H9 (cell line): ENCODE measurements at places on chromosomes 1 and 21. TPM values are rescaled to one million over a fixed set of nuclear protein-coding genes. Genes with fewer than 3 reads are reported as not detected.

Gene IL19
- not detected in 2 replicates for total RNA-seq

Gene TRIM45
- 10.3 and 11.7 TPM in 2 replicates for total RNA-seq

Gene SYT6
- total RNA-seq, result 71.2 and 77.2 TPM in 2 replicates

Gene SPRR2A
- not detected in 2 replicates for total RNA-seq

Gene SLC45A3
- total RNA-seq, result 16.7 TPM in 2 replicates

Gene CLCA4
- not detected in 2 replicates for total RNA-seq

Gene RGS7
- 1.5 and 2.0 TPM in 2 replicates for total RNA-seq

Gene KRTAP10-7
- total RNA-seq, result not detected in 2 replicates

Gene ZNF281
- total RNA-seq, result 71.9 and 75.2 TPM in 2 replicates

Gene SLAMF9
- not detected in 2 replicates for total RNA-seq

Gene CORT
- 0.33 TPM in 1 of 2 replicates, not detected in the other for total RNA-seq

Gene VHLL
- total RNA-seq, result not detected in 2 replicates

Gene GNAT2
- total RNA-seq, result 0.20 TPM in 1 of 2 replicates, not detected in the other

Gene KAZN
- 6.1 and 7.6 TPM in 2 replicates for total RNA-seq

Gene SMPDL3B
- 49.5 and 51.3 TPM in 2 replicates for total RNA-seq

Gene NUP210L
- total RNA-seq, result 0.04 TPM in 1 of 2 replicates, not detected in the other

Gene ADGRL4
- total RNA-seq, result 0.24 and 0.63 TPM in 2 replicates

Gene MLLT11
- 13.0 and 13.2 TPM in 2 replicates for total RNA-seq

Gene CD5L
- not detected in 2 replicates for total RNA-seq

Gene CENPF
- 104 and 113 TPM in 2 replicates for total RNA-seq

Gene HES4
- 3.7 and 4.0 TPM in 2 replicates for total RNA-seq

Gene LAMTOR2
- total RNA-seq, result 50.6 and 55.0 TPM in 2 replicates

Gene PLEKHM2
- total RNA-seq, result 45.9 and 50.4 TPM in 2 replicates

Gene MYOM3
- 0.07 and 0.11 TPM in 2 replicates for total RNA-seq

Gene LRRN2
- 4.5 and 5.8 TPM in 2 replicates for total RNA-seq

Gene ANKRD34A
- 0.20 and 0.39 TPM in 2 replicates for total RNA-seq

Gene POU3F1
- 5.8 and 7.0 TPM in 2 replicates for total RNA-seq

Gene RAB42
- total RNA-seq, result 13.2 and 15.6 TPM in 2 replicates

Gene XCL1
- 0.22 and 0.26 TPM in 2 replicates for total RNA-seq

Gene PTAFR
- 1.8 and 1.9 TPM in 2 replicates for total RNA-seq

Gene GBP7
- not detected in 2 replicates for total RNA-seq

Gene PTPN14
- 76.4 and 79.0 TPM in 2 replicates for total RNA-seq

Gene PCP4
- 0.59 and 0.77 TPM in 2 replicates for total RNA-seq

Gene RNU1-3
- total RNA-seq, result 1,874 and 2,051 TPM in 2 replicates

Gene KRTAP21-2
- not detected in 2 replicates for total RNA-seq

Gene C2CD4D
- 0.79 and 0.86 TPM in 2 replicates for total RNA-seq

Gene COQ8A
- total RNA-seq, result 25.8 and 26.0 TPM in 2 replicates

Gene B3GALT2
- total RNA-seq, result not detected in 2 replicates

Gene C1orf87
- 0.15 and 0.33 TPM in 2 replicates for total RNA-seq
